ENCODE measurements at places on chromosomes 2 and 18.

DNA sequence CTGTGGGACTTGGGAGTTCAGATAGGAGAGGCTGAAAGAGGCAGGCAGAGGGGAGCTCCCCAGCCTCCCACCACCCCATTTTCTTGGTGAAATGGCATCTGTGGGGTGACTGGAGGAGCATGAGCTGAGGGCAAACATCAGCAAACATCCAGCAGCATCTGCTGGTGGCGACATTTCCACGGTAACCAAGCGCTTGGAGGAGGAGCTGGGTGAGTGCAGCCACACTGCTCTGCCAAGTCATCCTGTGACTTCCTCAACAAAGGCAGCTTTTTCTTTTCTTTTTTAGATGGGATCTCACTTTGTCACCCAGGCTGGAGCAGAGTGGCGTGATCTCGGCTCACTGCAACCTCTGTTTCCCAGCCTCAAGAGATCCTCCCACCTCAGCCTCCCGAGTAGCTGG lies 5.6 kb downstream of the TXNL4A start:
- DNase-seq, result no peak

GRCh38 chr2:216827073-216827720 lies 32.7 kb downstream of the TNP1 start:
- DNase-seq, result no peak

GRCh38 chr2:175832866-175833265 lies 169.2 kb downstream of the LNPK start:
- DNase-seq, result no peak

GRCh38 chr2:203718087-203718486 lies 11.6 kb downstream of the CD28 start:
- DNase-seq, result peak; percentile 20

DNA sequence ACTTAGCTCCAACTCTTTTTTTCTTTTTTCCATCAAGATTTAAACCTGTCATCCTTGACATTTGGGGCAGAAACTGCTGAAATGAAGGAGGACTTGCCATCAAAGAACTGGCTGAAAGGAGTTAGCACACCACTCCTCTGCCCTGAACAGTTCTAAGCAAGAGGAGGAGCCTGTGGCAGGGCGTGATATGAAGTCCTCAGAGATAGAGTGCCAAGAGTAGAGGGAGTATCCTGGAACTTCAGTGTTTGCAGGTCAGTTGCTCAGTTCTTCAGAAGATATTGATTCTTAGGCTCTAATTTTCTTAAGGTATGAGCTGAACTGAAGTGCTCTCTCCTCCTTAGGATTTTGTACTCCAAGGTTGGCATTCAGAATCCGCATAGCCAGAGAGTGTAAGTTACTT lies 15.2 kb downstream of the NABP1 start:
- DNase-seq, result no peak
